ENCODE measurements at places on chromosomes 1 and 21.

GRCh38 chr1:25517476-25518394 is 25.7 kb upstream of the LDLRAP1 start:
- no peak for DNase-seq

GRCh38 chr1:38063616-38064015 is 17.0 kb upstream of the POU3F1 start:
- no peak for DNase-seq

- DNase-seq, result no peak
Measured at GRCh38 chr1:61284248-61284854, 202.0 kb downstream of the NFIA start.

DNA sequence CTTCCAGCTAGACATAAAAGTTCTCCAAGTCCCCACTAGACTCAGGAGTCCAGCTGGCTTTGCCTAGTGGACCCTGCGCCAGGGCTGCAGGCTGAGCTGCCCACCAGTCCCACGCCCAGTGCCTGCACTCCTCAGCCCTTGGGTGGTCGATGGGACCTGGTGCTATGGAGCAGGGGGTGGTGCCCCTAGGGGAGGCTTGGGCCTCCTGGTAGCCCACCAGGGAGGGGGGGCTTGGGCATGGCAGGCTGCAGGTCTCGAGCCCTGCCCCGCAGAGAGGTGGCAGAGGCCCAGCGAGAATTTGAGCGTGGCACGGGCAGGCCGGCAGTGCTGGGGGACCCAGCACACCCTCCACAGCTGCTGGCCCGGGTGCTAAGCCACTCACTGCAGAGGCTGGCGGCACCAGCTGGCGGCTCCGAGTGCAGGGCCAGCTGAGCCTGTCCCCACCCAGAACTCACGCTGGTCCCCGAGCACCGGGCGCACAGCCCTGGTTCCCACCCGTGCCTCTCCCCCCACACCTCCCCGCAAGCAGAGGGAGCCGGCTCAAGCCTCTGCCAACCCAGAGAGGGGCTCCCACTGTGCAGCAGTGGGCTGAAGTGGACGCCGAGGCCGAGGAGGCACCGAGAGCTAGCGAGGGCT is 30.2 kb upstream of the GBP5 start:
- DNase-seq, result no peak

DNA sequence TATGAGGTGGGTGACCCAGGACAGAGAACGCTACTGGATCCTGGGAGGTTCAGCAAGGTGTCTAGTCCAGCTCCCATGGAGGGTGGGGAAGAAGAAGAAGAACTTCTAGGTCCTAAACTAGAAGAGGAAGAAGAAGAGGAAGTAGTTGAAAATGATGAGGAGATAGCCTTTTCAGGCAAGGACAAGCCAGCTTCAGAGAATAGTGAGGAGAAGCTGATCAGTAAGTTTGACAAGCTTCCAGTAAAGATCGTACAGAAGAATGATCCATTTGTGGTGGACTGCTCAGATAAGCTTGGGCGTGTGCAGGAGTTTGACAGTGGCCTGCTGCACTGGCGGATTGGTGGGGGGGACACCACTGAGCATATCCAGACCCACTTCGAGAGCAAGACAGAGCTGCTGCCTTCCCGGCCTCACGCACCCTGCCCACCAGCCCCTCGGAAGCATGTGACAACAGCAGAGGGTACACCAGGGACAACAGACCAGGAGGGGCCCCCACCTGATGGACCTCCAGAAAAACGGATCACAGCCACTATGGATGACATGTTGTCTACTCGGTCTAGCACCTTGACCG is 8.6 kb upstream of the PIGV start:
- no peak for DNase-seq

- DNase-seq, result peak; percentile 96
Measured at GRCh38 chr1:154483941-154484803, 17.8 kb upstream of the TDRD10 start.

DNA sequence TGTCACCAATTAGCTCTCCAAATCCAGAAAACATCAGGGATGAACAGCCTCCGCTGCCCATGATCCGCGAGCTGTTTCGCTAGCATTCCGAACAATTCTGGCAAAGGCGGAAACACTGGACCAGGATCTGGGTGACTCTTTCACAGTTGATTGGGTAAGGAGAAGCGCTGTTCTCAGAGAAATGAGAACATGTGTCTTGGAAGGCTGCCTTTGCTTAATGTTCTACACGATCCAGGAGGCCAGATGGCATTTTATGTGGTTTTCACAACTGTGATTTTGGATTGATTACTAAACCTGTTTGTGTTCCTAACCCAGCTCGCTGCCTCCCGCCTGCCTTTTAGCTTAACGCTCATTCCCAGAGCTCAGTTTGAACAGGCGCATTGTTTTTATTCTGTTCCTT is 144.0 kb downstream of the KIF26B start:
- peak; percentile 45 for DNase-seq

DNA sequence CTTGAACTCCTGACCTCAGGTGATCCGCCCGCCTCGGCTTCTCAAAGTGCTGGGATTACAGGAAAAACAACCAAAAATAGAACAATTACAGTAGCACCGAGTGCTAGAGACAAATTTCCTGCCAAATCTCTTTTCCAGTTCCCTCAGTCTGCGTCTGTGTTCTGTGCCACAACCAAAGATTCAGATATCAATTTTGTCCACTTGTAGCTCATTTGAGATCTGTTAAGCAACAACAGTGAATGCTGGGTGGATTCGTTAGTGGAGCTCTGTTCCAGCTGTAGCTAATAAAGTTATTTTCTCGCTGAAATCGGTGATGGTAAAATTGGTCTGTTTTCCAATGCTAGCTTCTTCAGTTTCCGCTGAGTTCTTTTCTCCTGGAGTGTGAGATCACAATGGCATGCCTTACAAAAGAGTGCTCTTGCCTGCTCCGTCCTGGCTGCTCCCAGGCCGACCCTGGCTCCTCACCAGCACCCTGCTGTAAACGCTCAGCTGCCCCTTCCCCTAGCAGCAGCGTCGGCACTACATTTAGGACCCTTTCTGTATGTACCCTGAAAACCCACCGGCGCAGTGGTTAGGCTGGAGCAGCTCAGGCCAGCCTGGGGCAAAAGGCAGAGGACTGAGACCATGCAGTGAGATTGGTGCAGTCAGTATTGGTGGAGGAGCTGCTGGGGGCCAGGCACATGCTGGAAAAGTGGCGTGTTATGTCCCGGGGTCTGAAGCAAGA is 395.4 kb downstream of the KIF26B start:
- DNase-seq, result no peak

GRCh38 chr1:154442006-154442740 is 37.0 kb downstream of the IL6R start:
- DNase-seq, result peak; percentile 82

DNA sequence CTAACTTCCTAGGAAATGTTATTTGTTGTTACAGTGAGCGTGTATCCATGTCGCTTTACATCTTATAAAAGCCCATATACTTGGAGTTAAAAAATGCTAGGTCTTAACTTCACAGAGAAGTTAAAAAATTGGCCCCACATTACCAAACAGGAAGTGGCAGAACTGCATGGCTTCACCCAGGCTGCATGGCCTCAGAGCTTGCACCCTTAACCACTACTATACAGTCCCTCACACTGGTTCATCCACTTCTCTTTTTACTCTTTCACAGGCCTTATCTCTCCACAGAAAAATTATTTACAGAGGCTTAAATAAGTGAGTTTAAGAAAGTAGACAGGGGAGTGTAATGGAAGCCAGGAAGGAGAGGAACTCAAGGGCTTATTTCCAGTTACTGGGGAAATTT is 402.5 kb downstream of the HHAT start:
- DNase-seq, result no peak

DNA sequence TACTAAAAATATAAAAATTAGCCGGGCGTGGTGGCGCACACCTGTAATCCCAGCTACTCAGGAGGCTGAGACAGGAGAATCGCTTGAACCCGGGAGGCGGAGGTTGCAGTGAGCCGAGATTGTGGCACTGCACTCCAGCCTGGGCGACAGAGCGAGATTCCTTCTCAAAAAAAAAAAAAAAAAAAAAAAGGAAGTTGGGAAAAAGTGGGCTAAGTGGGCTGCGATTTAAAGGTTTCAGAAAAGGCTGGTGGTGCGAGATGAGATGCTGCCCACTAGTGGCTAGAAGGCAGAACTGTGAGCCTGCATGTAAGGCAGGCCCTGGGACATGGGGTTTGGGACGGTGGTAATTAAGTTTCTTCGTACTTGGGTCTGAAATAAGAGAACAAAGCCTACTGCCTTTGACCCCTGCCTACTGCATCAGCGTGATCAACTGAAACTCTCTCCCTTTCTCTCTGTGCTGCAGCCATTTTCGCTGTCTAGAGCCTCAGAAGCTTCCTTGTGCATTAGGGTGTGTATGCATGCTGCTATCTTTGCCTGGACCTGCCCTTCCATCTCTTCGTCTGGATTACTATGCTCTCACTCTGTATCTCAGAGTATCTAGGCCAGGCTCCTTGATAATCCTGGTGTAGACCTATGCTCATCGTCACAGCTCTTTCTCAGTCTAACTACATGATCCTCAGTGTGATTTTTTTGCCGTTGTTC is 12.4 kb downstream of the FMOD start:
- peak; percentile 50 for DNase-seq

GRCh38 chr21:17758683-17759082 is 60.5 kb downstream of the C21orf91 start:
- DNase-seq, result no peak

GRCh38 chr1:101030881-101031280 is 5.3 kb upstream of the DPH5 start:
- no peak for DNase-seq

DNA sequence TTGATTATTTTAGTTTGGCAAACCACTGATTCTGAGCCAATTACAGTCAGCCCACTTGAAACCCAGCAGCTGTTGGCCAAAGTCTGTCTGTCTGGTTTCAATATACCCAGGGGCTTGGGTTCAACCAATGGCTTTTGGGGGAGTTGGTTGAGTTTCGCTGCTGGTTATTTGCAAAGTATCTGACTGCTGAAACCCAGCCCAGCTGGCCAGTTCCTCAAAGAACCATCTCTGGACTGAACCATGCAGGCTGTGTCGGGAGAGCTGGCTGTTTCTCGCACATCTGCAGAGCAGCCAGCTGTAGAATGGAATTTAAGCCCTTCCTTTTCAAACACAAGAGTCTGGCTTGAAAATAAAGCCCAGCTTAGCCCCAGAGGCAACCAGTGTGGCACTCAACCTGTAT is 66.0 kb upstream of the PAX7 start:
- DNase-seq, result no peak

Data from amniotic epithelial cell (primary cell).